Activated CD4-positive, alpha-beta T cell treated with anti-CD3 and anti-CD28 coated beads for 36 hours (primary cell): ENCODE measurements at places on chromosomes 13 and 19. TPM values are rescaled to one million over a fixed set of nuclear protein-coding genes. Genes with fewer than 3 reads are reported as not detected.

DNA sequence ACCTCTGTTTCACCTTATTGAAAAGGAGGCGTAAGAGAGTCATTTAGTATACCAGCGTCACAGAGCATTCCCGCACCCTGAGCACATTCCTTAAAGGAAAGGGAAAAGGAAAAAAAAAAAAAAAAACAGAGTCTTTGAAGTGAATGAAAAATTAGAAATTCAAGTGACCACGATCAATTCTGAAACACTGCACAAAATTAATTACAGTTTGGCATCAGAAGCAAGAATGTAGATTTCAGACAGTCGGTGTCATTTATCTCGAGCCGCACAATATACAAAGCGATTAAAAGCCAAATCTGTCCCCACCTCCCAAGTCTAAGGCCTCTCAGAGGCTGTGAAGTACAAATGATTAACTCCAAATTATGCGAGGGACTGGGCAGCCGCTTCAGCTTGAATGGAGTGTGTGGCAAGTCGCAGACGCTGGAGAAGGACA, 173.7 kb upstream of the ZNF507 start:
- H3K36me3 ChIP-seq: no peaks in the 10 kb centered on the region
- peaks cover 3% of the 10 kb centered on the region for H3K27me3 ChIP-seq
- H3K4me3 ChIP-seq: no peak overlapping the region
- H3K27ac ChIP-seq: no peak overlapping the region
- DNase-seq: no peak
- H3K4me1 ChIP-seq: no peaks in the 10 kb centered on the region

Gene WDR87
- total RNA-seq: not detected

Gene ANGPTL4
- total RNA-seq: 7.4 TPM

- H3K4me1 ChIP-seq: no peaks in the 10 kb centered on the region
- H3K36me3 ChIP-seq: no peaks in the 10 kb centered on the region
- H3K4me3 ChIP-seq: no peak overlapping the region
- H3K27me3 ChIP-seq: peaks cover 26% of the 10 kb centered on the region
- H3K27ac ChIP-seq: no peak overlapping the region
Observed at GRCh38 chr13:22839603-22840530, 340.9 kb upstream of the SGCG start.

Gene FGF21
- not detected for total RNA-seq

DNA sequence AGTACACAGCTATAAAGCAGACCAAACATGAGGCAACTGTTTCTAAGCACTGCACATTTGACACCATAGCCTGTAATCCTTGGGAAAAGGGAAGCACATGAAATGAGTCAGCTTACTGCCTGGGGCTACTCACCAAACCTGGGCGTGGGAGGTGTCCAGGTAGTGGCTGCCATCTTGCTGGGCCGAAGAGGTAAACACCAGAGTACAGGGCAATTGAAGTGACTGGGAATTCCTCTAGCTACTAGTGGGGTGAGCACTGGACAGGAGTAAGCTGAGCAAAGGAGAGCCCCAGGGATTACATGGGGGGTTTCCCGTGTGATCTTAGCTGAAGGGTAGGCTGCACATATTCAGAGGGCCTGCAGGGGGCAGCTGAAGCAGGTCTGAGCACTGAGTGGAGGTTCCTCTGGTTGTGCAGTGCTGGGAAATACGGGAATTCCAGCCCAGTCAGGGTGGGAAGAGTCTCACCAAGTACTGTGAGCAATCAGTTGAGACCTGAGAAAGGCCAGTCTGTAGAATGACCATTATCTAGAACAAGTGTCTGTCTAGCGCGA, 140.5 kb downstream of the SLC7A1 start:
- peak; percentile 16 for DNase-seq
- peaks cover 18% of the 10 kb centered on the region for H3K27me3 ChIP-seq
- H3K36me3 ChIP-seq: no peaks in the 10 kb centered on the region

DNA sequence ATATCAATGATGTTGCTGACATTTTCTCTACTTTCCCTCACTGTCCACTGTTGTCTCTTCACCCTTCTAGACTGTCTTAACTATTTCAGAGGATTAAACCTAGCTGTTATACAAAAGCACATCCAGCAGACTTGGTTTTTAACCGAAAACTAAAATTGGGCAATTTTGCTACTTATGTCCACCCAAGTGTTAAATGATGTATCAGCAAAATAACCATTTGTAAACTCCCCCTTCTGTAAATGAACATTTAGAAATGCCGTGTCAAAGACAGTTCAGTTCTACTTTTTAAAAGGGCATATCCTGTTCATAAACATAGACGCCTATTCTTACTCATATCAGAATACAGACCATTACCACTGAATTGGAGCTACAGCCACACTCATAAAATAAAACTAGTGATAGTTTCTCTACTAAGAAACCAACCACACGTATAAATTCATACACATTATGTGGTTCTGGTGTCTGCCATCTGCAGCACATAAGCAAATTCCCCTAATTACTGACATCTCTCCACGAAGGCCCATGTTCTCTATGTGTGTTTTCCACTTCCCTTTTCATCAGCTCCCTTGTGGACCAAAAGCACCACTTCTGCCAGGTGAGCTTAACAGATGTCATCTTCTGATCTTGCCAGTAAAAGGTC, 1091.8 kb downstream of the PCDH9 start:
- DNase-seq: no peak
- no peaks in the 10 kb centered on the region for H3K36me3 ChIP-seq
- H3K27ac ChIP-seq: no peak overlapping the region
- no peaks in the 10 kb centered on the region for H3K27me3 ChIP-seq
- H3K4me1 ChIP-seq: no peaks in the 10 kb centered on the region
- H3K4me3 ChIP-seq: no peak overlapping the region

GRCh38 chr19:46489445-46490272, 6.0 kb downstream of the PNMA8B start:
- no peak overlapping the region for H3K4me3 ChIP-seq
- H3K4me1 ChIP-seq: peaks cover 18% of the 10 kb centered on the region

DNA sequence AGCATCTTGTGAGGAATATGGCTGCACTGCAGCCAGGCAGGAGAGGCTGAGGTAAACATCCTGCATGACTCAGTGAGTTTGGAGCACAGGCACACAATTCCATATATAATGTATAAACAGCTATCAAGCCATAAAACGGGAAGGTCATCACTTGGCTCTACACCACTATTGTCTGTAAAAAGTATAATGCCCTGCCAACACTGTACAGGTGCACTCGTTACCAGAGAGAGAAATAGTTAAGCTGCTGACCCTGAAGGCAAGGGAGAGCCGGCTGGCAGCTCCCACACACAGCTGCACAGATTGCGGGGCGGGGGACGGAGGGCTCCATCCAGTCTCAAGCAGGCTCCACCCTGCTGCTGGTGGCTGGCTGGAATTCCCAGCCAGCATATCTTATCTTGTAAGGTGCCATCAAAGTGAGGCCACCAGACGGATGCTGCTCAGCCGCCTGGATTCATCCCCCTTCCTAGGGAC, 668.1 kb downstream of the SLITRK5 start:
- DNase-seq: no peak
- no peaks in the 10 kb centered on the region for H3K27me3 ChIP-seq
- peaks cover 1% of the 10 kb centered on the region for H3K36me3 ChIP-seq
- H3K27ac ChIP-seq: no peak overlapping the region
- H3K4me1 ChIP-seq: no peaks in the 10 kb centered on the region

- H3K4me1 ChIP-seq: peaks cover 20% of the 10 kb centered on the region
- H3K27ac ChIP-seq: no peak overlapping the region
- no peak overlapping the region for H3K4me3 ChIP-seq
- peaks cover 5% of the 10 kb centered on the region for H3K27me3 ChIP-seq
Observed at GRCh38 chr13:48859272-48860105, 116.2 kb upstream of the FNDC3A start.

GRCh38 chr19:7478173-7478842, 10.5 kb downstream of the PEX11G start:
- H3K27me3 ChIP-seq: no peaks in the 10 kb centered on the region
- no peak overlapping the region for H3K27ac ChIP-seq
- no peak for DNase-seq
- no peaks in the 10 kb centered on the region for H3K36me3 ChIP-seq

Gene DNM2
- total RNA-seq: 185 TPM

GRCh38 chr13:33228648-33229445, 56.7 kb downstream of the STARD13 start:
- H3K27me3 ChIP-seq: peaks cover 6% of the 10 kb centered on the region
- H3K4me1 ChIP-seq: peaks cover 7% of the 10 kb centered on the region
- peaks cover 4% of the 10 kb centered on the region for H3K36me3 ChIP-seq
- H3K4me3 ChIP-seq: no peak overlapping the region
- H3K27ac ChIP-seq: peak overlapping the region; percentile 10
- DNase-seq: no peak

Gene SMIM44
- total RNA-seq: not detected

GRCh38 chr13:63516124-63516523, 2100.5 kb upstream of the PCDH20 start:
- H3K27me3 ChIP-seq: no peaks in the 10 kb centered on the region
- no peak for DNase-seq
- H3K36me3 ChIP-seq: no peaks in the 10 kb centered on the region
- no peak overlapping the region for H3K27ac ChIP-seq

Gene IL12RB1
- 17.2 TPM for total RNA-seq

Gene CYP2S1
- 0.84 TPM for total RNA-seq

- no peaks in the 10 kb centered on the region for H3K27me3 ChIP-seq
- no peak overlapping the region for H3K27ac ChIP-seq
- no peak for DNase-seq
- peaks cover 13% of the 10 kb centered on the region for H3K36me3 ChIP-seq
- H3K4me3 ChIP-seq: peak overlapping the region; percentile 15
Observed at GRCh38 chr19:18434411-18435175, 3.3 kb downstream of the ISYNA1 start.

GRCh38 chr13:109348519-109349258, 437.7 kb downstream of the IRS2 start:
- H3K27ac ChIP-seq: no peak overlapping the region
- no peak overlapping the region for H3K4me3 ChIP-seq
- peaks cover 20% of the 10 kb centered on the region for H3K27me3 ChIP-seq
- DNase-seq: no peak
- no peaks in the 10 kb centered on the region for H3K4me1 ChIP-seq
- no peaks in the 10 kb centered on the region for H3K36me3 ChIP-seq

DNA sequence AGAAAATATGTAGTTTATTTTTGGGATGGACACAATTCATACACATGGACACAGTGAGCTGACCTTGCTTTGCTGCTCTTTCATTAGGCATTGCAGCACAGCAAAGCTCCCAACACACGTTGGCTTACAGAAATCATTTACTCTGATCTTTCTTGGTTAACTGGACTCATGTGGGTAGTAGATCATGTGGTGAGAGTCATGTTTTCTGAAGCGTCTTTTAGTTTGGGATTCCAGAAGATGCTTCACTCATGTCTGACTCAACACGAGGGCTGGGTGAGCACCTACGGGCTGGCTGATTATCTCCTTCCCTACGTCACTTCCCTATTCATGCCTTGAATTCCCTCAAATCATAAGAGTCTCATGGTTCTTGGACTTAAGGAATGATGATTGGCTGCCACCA, 12.1 kb upstream of the LGALS16 start:
- no peaks in the 10 kb centered on the region for H3K36me3 ChIP-seq
- peaks cover 49% of the 10 kb centered on the region for H3K27me3 ChIP-seq
- DNase-seq: no peak
- H3K4me3 ChIP-seq: no peak overlapping the region
- no peak overlapping the region for H3K27ac ChIP-seq
- H3K4me1 ChIP-seq: no peaks in the 10 kb centered on the region

Gene NLRP9
- total RNA-seq: not detected

Gene C19orf73
- 2.0 TPM for total RNA-seq

GRCh38 chr19:23822735-23823134, 64.0 kb upstream of the ZNF681 start:
- peaks cover 13% of the 10 kb centered on the region for H3K36me3 ChIP-seq
- H3K27me3 ChIP-seq: no peaks in the 10 kb centered on the region
- no peak for DNase-seq
- H3K4me1 ChIP-seq: no peaks in the 10 kb centered on the region
- H3K27ac ChIP-seq: no peak overlapping the region
- no peak overlapping the region for H3K4me3 ChIP-seq

DNA sequence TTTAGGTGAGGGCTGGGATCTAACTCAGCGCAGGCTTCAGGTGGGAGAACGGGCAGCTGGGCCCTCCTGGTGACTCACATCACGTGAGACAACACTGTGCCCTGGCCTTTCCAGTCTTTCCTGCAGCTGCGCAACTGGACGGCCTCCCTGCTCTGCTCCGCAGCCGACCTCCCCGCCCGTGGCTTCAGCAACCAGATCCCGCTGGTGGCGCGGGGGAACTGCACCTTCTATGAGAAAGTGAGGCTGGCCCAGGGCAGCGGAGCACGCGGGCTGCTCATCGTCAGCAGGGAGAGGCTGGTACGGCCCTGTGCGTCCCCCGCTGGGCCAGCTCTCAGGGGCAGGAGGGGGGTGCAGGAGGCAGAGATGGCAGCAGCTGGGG, 8.8 kb downstream of the SPPL2B start:
- peaks cover 13% of the 10 kb centered on the region for H3K4me1 ChIP-seq
- H3K4me3 ChIP-seq: no peak overlapping the region
- H3K27me3 ChIP-seq: no peaks in the 10 kb centered on the region
- DNase-seq: peak; percentile 28

Gene APC2
- total RNA-seq: 0.14 TPM

DNA sequence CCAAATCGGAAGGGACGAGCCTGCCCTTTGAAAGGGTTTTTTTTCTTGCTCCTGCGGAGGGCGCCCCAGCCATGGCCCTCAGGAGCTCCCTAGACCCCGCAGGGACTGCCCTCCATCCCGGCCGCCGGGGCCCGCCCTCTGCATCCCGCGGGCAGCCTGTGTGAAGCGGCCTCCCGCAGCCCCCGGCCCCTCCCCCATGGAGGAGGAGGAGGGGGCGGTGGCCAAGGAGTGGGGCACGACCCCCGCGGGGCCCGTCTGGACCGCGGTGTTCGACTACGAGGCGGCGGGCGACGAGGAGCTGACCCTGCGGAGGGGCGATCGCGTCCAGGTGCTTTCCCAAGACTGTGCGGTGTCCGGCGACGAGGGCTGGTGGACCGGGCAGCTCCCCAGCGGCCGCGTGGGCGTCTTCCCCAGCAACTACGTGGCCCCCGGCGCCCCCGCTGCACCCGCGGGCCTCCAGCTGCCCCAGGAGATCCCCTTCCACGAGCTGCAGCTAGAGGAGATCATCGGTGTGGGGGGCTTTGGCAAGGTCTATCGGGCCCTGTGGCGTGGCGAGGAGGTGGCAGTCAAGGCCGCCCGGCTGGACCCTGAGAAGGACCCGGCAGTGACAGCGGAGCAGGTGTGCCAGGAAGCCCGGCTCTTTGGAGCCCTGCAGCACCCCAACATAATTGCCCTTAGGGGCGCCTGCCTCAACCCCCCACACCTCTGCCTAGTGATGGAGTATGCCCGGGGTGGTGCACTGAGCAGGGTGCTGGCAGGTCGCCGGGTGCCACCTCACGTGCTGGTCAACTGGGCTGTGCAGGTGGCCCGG, 815 bp downstream of the MAP3K10 start:
- peaks cover 20% of the 10 kb centered on the region for H3K4me1 ChIP-seq
- no peaks in the 10 kb centered on the region for H3K27me3 ChIP-seq
- peak; percentile 41 for DNase-seq
- H3K4me3 ChIP-seq: peak overlapping the region; percentile 59

GRCh38 chr13:81017513-81018152, 676.7 kb upstream of the SPRY2 start:
- H3K36me3 ChIP-seq: no peaks in the 10 kb centered on the region
- H3K27me3 ChIP-seq: no peaks in the 10 kb centered on the region
- no peak overlapping the region for H3K27ac ChIP-seq
- H3K4me1 ChIP-seq: no peaks in the 10 kb centered on the region

GRCh38 chr13:43537124-43537523, 249.6 kb downstream of the ENOX1 start:
- H3K4me1 ChIP-seq: no peaks in the 10 kb centered on the region
- no peak for DNase-seq
- no peak overlapping the region for H3K4me3 ChIP-seq
- no peak overlapping the region for H3K27ac ChIP-seq

Gene LRRC25
- not detected for total RNA-seq
